Colonic mucosa (tissue), 4 donors: ENCODE measurements at places on chromosomes 5 and 9. TPM values are rescaled to one million over a fixed set of nuclear protein-coding genes. Genes with fewer than 3 reads are reported as not detected.

GRCh38 chr9:133971981-133972941 is 19.9 kb downstream of the VAV2 start:
- peak; percentile 85 for DNase-seq

DNA sequence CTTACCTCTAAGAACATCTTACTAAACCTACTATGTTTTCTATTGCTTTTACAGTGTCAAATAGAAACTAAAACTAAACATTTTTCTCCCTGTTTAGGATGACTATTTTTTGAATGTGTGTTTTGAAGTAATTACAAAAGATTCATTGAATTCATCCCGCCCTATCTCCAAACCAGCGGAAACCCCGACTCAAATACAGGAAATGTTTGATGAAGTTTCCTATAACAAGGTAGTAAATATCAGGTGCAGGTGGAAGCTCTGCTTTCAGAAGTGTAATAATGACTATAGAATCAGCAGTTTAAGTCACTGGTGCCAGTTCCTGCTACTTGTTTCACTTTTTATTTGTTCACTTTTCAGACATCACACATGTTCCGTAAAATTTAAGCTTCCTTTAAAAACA is 20.0 kb downstream of the ERAP2 start:
- no peak for DNase-seq

- DNase-seq = no peak
Measured at GRCh38 chr5:38200872-38201557, 57.3 kb upstream of the EGFLAM start.

DNA sequence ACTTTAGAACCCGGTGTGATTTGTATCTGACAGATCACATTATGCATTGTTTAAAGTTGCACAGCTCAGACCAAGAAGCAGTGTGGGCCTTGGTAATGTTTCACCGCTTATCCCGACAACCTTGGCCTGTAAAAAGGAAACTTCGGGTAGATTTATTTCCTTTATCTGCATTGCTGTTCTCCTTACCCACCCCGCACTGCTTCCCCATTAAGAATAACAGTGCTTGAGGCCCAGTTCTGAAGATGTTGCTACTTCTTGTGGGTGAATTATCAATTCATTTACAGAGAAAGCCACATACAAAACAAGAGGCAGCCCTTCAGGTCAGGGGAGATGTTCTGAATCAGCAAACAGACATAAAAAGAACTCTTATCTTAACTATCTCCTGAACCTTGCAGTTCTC is 8.4 kb downstream of the SMARCA2 start:
- no peak for DNase-seq

GRCh38 chr9:127555840-127556820 is 55.9 kb upstream of the STXBP1 start:
- peak; percentile 78 for DNase-seq

DNA sequence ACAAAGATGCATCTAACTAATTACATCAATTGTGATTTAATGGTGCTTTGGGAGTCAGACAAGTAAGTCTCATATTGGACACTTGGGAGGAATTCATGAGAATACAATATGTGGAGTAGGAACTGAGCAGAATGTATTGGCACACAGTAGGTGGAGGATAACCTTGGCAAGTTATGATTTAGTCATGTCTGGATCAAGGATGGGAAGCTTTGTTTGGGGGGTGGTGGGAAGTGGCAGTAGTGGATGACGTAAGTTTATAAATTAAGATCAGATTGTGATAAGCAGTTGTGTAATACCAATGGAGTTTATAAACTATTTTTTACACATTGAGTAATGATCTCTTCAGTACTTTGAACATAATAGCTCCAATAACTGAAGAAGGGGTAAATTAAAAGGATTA is 67.0 kb downstream of the SGCD start:
- no peak for DNase-seq

DNA sequence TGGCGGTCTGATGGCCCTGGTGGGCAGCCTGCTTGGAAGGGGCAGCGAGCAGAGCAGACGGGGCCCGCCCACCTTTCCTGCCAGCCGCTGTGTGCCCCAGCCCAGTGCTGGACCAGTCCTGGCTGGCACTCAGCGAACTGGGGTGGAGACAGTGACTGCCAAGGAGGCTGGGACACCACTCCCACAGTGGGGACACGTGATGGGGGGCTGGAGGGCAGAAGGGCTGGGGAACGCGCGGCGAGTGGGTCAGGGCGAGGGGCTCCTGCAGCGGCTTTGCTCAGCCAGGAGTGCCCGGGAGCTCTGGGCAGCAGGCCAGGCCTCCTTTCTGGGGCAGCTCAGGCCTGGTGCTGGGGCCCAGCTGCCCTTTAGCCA is 19.5 kb downstream of the NCS1 start:
- no peak for DNase-seq

DNA sequence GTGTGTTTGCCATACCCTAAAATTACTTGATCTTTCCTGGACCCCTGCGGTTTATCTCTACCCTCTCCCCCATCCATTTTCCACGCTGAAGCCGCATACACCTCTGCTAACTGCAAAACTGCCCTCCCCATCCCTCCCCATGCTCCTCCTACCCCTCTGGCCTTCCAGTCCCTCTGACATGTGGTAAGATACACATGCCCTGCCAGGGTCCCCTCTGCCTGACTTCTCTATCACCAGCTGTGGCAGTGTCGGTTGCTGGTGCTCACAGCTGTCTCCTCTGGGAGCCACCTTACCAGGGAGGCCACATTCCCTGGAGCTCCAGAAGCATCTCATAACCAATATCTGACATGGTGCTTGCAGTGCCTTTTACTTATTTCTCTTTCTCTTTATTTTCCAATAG is 58.9 kb upstream of the COL15A1 start:
- no peak for DNase-seq

- DNase-seq = no peak
Measured at GRCh38 chr5:30926218-30926617, 267.3 kb upstream of the CDH6 start.

- DNase-seq = no peak
Measured at GRCh38 chr5:112124788-112125187, 294.3 kb downstream of the EPB41L4A start.

DNA sequence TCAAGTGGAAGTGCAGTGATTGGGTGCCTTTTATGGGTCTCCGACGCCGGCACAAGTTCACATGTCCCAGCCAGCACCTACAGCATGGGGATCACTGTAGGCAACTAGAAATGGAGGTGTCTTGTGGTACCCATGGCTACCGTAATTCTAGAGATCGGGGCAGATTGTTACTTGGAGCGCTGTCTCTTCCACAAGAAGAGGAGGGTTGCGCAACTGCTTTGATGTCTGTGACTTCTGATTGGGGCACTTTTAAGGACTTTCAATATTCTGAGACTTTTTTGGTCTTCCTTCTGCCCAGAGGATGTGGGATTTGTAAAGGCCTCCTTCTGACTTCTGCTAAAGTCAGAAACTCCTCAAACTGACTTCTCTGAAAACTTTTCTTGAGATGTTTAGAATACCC is 41.9 kb downstream of the GLRX start:
- no peak for DNase-seq

- DNase-seq = peak; percentile 76
Measured at GRCh38 chr5:10601246-10602030, 37.6 kb downstream of the ANKRD33B start.

DNA sequence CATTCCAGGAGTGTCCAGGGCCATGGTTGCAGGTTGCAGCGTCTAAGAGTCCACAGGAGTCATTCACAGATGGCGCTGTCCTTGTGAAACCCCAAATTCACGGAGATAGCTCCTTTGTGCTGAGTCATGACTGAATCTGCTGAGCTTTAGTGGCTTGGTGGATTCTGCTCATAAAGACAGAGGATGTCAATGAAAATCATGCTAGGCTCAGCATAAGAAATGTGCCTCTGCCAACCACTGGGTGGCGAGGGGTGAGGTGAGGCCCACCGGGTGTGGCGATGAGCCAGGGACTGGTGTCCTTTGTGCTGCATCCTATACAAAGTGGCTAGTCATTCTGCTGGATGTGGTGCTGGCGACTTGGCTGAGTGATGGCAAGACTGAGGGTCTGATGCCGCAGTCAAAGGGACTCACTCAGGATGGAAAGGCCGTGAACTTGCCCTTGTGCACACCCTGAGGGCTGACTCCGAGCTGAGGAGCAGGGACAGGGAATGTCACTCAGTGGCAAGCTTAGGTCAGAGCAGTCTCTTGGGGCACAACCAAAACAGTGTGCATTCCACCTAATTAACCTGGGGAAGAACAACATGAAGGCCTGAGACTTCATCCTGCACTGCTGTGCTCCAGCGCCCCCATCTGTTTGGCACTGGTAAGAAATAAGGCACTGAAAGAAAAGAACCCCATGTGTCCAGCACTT is 71.5 kb downstream of the DAP start:
- DNase-seq = no peak

WDR38 gene
- not detected for total RNA-seq

C5orf22 gene
- total RNA-seq = 27.4 TPM

GPSM1 gene
- 3.4 TPM for total RNA-seq

CDC14B gene
- total RNA-seq = 12.7 TPM

FOXD4L3 gene
- not detected for total RNA-seq

TMEM171 gene
- 121 TPM for total RNA-seq

MARVELD2 gene
- 51.0 TPM for total RNA-seq

FAM153A gene
- total RNA-seq = 4.4 TPM
